Thymus (tissue), 14 donors: ENCODE measurements at places on chromosomes 7 and 10. TPM values are rescaled to one million over a fixed set of nuclear protein-coding genes. Genes with fewer than 3 reads are reported as not detected.

- DNase-seq, result no peak
Observed at GRCh38 chr7:2761801-2762497, 73.9 kb downstream of the AMZ1 start.

DNA sequence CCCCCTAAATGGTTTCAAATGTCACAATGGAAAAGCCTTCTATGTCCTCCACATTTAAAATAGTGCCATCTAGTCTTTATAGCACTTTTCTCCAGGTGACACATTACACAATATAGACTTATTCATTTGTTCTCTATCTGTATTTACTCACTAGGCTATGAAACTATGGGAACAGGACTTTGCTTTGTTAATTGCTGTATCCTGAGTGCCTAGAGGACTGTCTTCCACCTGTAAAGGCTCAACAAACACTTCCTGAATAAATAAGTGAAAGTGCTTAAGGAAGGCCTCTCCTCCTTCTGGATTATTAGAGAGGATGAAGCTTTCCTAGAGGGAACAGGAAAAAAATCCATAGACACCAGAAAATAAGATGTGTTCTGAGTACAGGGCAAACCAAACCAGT, 397.6 kb upstream of the LRRN3 start:
- DNase-seq, result no peak

DNA sequence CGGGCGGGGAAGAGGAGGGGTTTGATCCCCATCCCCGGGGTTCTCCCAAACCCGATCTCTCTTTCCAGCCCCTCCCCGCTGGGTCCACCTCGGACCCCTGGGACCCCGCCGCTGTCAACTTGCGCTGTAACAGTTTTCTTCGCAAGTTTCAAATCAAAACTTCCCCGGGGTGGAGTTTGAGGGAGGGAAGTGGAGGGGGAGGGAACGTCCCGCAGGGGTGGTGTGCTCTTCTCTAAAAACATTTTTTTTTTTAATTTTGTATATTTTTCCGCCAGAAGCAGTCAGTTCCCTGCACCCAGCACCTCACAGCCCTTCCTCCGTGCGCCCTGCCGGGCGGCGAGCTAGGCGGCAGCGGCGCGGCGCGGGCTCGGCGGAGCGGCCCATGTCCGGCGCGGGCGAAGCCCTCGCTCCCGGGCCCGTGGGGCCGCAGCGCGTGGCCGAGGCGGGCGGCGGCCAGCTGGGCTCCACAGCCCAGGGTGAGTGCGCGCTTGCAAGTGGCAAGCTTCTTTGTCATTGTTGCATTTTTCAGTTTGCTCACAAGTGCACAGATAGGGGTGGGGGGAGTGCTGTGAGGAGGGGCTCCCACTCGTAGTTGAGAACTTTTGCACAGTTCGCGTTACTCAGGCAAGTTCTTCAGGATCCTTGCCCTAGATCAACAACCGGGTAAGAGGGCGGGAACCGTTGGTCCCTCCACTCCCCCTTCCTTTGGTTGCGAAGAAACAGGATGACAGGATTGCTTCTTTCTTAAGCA, 933 bp downstream of the MDFIC start:
- DNase-seq, result peak; percentile 49

DNA sequence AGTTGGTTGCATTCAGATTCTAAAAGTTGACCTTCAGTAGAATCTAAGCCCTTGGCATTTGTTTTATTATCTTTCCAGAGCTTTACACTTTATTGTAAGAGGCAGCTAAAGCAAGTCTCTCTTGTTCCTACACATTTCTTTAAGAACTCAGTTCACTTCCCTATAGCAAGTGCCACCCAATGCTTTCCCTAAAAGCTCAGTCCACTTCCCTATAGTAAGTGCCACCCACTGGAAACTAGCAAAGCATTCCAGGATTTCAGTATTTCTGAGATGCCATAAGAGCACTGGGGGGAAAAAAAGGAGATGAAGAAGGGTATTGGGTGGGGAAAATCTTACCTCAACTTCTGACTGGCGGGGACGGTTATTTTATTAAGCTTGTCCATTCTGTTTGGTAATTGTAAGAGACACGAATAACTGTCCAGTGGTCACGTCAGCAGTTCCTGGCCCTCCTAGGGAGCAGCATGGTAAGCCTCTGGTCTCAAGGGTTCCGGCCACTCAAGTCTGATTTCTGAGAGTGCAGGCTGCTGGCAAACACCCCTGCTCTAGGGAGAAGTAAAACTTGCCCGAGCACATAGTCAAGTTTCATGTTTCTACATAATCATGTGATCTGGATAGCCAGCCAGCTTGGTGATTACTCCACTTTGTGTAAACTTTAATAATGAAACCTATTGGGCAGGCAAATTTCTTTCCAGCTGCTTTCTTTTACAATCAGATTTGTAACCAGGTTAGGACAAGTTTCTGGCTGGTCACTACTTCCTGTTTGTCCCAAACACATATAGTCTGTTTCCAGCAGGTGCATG, at the start of gene BLNK:
TSS of gene BLNK (minus strand) at position 554 of the 800 bp plus-strand sequence. CDS start at position 383, 171 bp downstream.
- DNase-seq, result no peak

- DNase-seq, result no peak
Observed at GRCh38 chr10:88154596-88155250, 291.3 kb downstream of the PTEN start.

GRCh38 chr10:67772894-67773511, 65.0 kb downstream of the DNAJC12 start:
- no peak for DNase-seq

GRCh38 chr7:101238226-101239182, 902 bp upstream of the CLDN15 start:
- DNase-seq, result no peak

DNA sequence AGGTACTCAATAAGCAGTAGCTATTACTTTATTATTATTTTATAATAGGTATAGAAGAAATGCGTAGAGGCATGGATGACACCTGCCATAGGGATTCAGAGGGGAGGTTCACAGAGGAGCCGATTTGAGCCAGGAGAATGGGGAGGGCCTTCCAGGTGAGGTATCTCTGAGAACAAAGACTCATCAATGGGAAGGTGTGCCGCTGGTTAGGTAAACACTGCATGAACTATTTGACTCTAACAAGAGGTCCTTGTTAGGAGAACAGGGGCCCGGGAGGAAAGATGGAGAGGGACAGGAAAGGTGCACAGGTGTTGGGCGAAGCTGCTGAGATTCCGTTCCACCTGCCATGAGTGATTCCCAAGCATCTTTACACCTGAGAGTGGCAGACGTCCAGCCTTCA, 41.8 kb upstream of the TMEM273 start:
- no peak for DNase-seq

- no peak for DNase-seq
Observed at GRCh38 chr7:132580277-132580676, 4.0 kb upstream of the PLXNA4 start.

- DNase-seq, result no peak
Observed at GRCh38 chr7:112074464-112074863, 131.7 kb downstream of the DOCK4 start.

DNA sequence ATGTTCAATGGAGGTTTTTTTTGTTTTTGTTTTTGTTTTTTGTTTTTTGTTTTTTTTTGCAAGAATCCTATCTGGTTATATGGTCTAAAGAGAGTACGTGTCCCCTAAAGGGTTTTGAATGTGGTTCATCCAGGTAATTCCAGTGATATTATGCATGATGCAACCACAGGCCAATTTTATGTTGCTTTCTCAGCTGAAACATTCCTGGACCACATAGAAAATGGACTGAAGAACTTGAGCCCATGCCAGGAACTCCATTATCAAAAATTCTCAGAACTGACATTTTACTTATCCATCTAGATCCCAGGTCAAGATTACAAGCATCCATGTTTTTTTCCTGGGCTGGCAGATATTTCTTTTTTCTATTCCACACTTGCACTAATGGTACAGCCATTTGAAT, 11.5 kb upstream of the MINDY3 start:
- DNase-seq, result no peak

GRCh38 chr10:61283481-61284221, 169.5 kb downstream of the TMEM26 start:
- DNase-seq, result no peak

Gene AKR1C3
- 1.7 TPM for total RNA-seq

- no peak for DNase-seq
Observed at GRCh38 chr7:2493205-2494164, 17.3 kb upstream of the GRIFIN start.

GRCh38 chr10:108208038-108208437, 1043.5 kb upstream of the SORCS1 start:
- no peak for DNase-seq

- DNase-seq, result no peak
Observed at GRCh38 chr10:11080564-11080984, 62.9 kb downstream of the CELF2 start.

- no peak for DNase-seq
Observed at GRCh38 chr10:99844433-99844955, 62.1 kb downstream of the ABCC2 start.

Gene LLCFC1
- not detected for total RNA-seq
